ENCODE measurements at places on chromosomes 2 and 18.

DNA sequence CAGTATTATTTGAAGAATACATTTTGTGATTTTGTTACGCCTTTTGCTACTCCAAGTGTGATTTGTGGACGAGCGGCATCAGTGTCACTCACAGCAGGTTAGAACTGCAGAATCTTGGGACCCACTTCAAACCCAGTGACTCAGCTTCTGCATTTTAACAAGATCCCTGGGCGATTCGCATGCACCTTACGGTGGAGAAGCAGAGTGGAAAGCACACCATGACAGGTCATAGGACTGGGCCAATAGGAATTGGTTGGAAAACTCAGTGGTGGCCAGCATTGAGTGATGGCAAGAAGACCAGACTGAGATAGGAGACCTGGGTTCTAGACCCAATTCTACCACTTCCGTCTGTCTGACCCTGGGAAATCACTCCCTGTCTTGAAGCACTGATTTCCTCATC lies 26.3 kb downstream of the CTLA4 start:
- DNase-seq, result no peak

DNA sequence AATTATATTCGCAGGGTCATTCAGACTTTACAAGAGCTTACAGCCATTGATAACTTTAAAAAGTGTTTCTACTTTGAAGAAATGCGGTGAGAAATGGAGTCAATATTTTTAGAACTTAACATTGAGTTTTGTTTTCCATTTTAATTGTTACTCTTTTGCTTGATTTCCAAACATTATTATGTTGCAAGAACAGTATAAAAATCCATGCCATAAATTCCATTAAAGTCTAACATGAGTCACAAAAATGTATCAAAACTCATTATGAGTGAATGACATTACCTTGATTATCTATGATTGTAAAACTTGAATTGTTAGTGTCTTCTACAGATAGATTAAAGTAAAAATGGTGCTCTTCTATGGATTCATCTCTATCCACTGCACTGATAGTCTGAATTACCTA lies 92.6 kb downstream of the CDH19 start:
- no peak for DNase-seq

DNA sequence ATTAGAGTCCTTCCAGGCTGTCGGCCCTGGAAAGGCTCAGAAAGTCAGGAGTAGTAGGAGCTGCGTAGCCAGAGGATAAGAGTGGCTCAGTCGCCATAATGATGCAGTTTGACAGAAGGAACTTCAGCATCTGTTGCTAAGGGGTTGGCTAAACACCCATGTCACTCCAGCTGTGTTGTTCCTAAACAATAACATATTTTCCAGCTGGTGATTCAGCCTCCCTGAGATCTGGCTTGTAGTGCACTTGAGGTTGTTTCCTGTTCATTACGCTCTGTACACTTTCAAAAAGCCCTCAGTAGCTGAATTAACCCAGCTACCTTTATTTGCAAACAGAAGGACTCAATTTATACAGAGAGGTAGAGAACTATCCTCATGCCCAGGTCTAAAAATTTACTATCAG lies 39.7 kb upstream of the EPAS1 start:
- peak; percentile 39 for DNase-seq

GRCh38 chr2:145119225-145119624 lies 599.3 kb upstream of the ZEB2 start:
- no peak for DNase-seq

DNA sequence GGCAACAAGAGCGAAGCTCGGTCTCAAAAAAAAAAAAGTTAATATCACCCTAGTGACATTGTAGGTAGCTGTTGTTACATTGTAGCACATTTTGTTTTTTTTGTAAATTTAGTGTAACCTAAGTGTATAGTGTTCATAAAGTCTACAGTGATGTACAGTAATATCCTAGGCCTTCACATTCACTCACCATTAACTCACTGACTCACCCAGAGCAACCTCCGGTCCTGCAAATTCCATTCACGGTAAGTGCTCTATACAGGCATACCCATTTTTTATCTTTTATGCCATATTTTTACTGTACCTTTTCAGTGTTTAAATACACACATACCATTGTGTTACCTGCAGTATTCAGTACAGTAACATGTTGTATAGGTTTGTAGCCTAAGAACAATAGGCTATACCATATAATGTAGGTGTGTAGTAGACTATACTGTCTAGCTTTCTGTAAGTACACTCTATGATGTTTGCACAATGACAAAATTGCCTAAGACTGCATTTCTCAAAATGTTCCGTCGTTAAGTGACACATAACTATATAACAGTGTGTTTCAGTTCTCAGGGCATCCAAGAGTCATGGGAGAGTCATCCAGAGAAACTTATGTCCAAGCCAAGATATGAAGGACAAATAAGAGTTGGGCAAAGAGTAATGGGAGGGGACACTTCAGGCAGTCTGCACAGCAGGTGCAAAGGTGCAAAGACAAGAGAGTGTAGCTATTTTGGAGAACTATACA lies 68.4 kb downstream of the TANK start:
- DNase-seq, result no peak

- no peak for DNase-seq
Observed at GRCh38 chr2:196183528-196184231, 12.3 kb upstream of the STK17B start.

DNA sequence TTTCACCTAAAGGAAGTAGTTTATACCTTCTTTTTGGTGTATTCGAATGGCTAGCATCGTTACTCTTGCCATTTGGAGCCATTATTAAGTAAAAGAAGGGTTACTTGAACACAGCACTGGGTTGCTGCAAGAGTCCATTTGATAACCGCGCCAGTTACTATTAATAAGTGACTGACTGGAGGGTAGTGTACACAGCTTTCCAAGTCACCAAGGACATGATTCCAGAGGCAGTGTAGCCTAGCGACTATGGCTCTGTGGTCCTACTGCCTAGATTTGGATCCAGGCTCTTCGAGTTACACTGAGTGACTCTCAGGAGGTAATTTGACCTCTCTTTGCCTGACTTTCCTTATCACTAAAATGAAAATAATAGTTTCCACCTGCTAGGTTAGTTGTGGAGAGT lies 206.8 kb downstream of the MEIS1 start:
- no peak for DNase-seq

DNA sequence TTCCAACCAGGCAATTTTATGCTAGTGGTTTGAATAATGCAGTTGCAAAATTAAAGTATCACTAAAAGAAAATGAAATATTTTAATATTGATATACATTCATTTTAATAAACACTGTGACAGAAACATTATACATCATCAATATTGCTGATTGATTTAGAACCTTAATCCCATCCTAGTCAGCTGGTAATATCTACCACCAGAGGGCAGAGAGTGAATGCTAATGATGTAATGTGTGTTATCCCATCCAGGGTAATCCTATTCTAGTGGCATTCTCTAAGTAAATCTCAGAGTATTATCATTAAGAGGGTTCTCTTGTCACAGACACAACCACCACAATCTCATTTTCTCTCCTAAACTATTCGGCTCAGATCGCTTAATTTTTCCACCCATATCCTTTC lies 477.4 kb downstream of the CPS1 start:
- DNase-seq, result peak; percentile 8

DNA sequence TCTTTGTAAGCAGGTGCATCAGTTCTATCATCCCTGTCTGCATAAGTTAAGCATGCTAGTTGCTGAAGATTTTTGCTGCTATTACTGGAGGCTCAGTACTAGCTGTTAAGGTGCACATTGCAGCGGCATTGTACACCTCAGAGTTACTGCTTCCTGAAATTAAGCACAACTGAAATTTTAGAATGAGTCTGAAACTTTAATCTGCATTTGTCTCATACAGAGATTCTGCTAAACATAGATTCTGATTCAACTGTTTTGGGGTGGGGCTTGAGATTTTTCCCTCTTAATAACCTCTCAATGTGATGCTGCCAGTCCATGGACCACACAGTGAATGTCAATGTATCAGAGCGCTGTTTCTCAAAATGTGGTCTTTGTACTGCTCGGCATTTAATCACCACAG lies 585.7 kb upstream of the GCFC2 start:
- no peak for DNase-seq
